ENCODE measurements at places on chromosomes 4 and X. TPM values are rescaled to one million over a fixed set of nuclear protein-coding genes. Genes with fewer than 3 reads are reported as not detected.

WDR13 gene
- 137 TPM for total RNA-seq

CD40LG gene
- not detected for total RNA-seq

DNA sequence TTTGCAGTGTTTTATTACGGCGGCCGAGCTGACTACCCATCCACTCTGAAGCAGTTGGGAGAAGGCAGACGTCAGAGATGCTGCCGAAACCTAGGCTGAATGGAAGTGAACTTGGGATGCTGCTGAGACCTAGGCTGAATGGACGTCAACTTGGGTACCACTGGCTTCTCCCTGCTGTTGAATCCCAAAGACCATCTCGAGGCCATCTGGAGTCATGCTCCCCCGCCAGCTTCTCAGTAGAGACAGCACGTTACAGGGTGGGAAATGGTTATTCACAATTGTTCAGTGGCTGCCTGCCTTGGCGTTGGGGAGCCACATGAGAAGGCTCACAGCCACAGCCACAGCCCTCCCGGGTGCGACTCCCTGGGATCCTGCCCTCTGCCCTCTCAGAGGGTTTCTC is 40.9 kb downstream of the P2RY8 start:
- H3K36me3 ChIP-seq: no peaks in the 10 kb centered on the region
- peaks cover 17% of the 10 kb centered on the region for H3K4me1 ChIP-seq
- no peak for DNase-seq
- no peak overlapping the region for H3K4me3 ChIP-seq
- H3K27ac ChIP-seq: no peak overlapping the region

DNA sequence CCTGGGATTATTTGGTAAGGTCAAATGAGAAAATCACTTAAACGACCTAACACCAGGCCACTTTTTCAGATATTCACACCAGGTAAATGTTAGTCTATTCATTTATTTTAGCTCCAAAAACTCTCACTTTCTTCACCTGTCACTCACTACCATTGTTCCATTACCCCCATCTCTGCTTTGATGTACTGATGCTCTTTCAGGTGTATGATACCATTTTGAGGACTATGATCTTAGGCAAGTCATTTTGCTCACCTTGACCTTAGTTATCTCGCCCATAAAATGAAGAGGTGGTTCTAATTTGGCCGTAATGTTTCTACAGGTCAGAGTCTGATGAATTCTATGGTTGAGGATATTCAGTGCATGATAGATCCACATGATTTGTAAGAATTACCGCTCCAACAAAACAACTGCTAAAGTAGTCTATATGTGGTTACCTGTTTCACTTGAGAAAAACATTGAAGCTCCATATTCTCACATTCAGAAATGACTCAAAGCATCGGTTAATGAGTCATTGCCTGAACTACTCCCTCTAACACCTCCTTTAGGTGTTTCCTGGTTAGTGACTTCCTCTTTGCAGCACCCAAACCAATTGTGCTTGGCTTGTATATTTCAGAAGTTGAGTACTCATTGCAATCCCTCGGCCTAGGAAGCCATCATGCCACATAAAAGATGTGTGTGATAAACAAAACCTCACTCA is 4.5 kb downstream of the DTHD1 start:
- DNase-seq: no peak
- H3K4me3 ChIP-seq: no peak overlapping the region
- H3K27ac ChIP-seq: no peak overlapping the region
- no peaks in the 10 kb centered on the region for H3K36me3 ChIP-seq
- H3K4me1 ChIP-seq: no peaks in the 10 kb centered on the region

- no peaks in the 10 kb centered on the region for H3K4me1 ChIP-seq
- DNase-seq: no peak
- H3K36me3 ChIP-seq: no peaks in the 10 kb centered on the region
- no peak overlapping the region for H3K4me3 ChIP-seq
- no peak overlapping the region for H3K27ac ChIP-seq
These were observed 239.0 kb upstream of the MID1 start for GRCh38 chrX:10859353-10859752.

- no peak overlapping the region for H3K27ac ChIP-seq
- H3K27me3 ChIP-seq: no peaks in the 10 kb centered on the region
These were observed 114.5 kb downstream of the ZAR1 start for GRCh38 chr4:48604527-48604926.

DNA sequence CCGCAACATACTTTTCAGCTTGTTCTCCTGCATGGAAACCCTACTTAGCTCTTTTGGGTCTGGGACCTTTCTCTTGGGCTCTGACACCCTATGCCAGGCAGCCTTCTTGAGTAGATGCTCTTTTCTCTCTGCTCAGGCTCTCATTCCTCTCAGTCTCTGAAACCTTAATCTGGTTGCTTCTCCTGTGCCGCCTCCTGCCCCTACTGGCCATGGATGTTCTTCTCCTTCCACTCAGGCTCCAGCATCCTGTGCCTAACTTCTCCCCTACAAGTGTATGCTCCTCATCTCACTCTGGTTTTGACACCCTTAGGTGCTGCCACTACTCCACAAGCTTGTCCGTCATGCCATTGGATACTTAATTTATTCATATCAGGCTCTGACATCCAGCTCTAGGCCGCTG is 15.2 kb downstream of the BLTP1 start:
- H3K27me3 ChIP-seq: no peaks in the 10 kb centered on the region
- peaks cover 33% of the 10 kb centered on the region for H3K4me1 ChIP-seq
- H3K4me3 ChIP-seq: no peak overlapping the region
- H3K36me3 ChIP-seq: no peaks in the 10 kb centered on the region
- H3K27ac ChIP-seq: no peak overlapping the region
- no peak for DNase-seq

All from left ventricle myocardium inferior (tissue), 1 donor.